Stimulated activated CD4-positive, alpha-beta T cell treated with anti-CD3 and anti-CD28 coated beads, Interleukin-15, amount 100 ng/mL, for 24 hours (primary cell): ENCODE measurements at places on chromosomes 5 and 9.

DNA sequence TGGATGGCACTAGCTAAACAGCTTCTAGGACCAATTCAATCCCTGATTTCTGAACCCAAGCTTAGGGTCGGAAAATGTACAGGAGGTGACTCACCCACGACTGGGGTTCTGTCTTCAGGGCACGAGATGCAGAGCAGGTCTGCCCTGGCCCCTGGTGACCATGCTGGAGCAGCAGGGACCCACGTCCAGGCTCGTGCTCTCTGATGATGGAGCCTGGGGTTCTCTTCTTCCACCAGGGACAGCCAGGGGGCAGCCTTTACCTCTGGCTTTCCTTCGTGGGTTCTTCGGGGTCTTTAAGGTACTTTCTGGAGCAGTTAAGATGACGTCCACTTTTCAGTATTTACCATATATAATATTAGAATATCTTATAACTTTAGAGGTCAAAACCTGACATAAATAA, 2.1 kb downstream of the CFAP77 start:
- peak; percentile 37 for DNase-seq

DNA sequence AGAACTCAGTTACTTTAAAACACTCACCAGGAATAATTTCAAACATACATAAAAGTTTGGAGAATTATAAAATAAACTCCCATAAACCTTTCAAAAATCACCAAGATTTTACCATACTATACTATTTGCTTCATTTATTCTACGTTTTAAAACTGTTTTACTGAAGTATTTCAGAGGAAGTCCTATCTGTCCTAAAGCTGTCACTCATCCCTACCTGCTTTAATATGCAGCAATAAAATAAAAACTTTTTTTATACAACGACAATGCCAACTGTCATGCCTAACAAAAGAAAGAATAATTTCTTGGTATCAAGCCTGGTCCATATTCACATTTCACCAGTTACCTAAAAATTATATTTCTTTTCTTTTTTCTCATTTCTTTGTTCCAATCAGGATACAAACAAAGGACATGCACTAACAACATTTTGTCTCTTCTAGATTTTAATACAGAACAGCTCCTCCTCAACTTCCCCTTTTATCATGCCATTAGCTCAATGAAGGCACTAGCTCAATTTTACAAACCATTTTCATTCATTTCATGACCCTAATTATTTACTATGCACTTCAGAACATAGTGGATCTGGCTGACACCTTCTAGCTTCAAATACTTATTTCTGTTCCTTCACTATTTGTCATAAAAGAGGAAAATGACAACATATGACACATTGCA, 135.2 kb downstream of the GNAQ start:
- DNase-seq, result no peak

DNA sequence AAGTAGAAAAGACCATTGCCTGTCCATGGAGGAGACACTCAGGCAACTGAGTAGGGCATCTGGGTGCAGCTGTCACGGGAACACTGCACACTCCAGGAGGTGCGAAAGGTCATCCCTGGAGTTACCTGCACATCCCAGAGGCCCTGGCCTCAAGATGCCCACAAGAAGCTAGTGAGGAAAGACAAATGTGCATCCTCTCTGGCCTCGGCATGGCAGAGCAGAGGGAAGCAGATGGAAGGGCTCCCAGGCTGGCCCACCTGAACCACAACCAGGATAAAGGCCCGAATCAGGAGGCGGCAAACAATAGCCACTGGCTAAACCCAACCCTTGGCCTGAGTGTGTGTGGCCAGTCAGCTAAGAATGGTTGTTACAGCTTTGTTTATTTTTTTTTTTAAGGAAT, 231.7 kb downstream of the SYK start:
- DNase-seq, result no peak

DNA sequence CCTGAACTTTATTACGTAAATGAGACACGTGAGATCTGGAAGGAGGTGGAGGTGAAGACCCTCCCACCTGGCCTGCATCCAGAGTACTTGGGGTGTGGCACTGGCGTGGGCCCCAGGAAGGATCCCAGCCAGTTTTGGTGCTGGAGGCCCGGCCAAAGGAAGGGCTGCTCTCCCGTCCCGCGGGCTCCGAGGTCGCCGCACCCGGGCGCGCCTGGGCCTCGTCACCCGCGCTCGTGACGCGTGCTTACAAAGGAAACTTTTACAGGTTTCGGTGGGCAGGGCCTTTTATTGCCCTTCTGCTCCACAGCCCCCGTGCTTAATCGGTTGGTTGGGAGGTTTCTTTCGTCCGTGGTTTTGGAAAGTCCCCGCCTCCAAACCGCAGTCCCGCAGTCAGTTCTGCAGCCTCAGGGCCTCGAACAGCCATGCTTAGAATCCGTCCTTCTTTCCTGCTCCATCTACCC, 29.2 kb downstream of the CDKN2A start:
- peak; percentile 74 for DNase-seq

DNA sequence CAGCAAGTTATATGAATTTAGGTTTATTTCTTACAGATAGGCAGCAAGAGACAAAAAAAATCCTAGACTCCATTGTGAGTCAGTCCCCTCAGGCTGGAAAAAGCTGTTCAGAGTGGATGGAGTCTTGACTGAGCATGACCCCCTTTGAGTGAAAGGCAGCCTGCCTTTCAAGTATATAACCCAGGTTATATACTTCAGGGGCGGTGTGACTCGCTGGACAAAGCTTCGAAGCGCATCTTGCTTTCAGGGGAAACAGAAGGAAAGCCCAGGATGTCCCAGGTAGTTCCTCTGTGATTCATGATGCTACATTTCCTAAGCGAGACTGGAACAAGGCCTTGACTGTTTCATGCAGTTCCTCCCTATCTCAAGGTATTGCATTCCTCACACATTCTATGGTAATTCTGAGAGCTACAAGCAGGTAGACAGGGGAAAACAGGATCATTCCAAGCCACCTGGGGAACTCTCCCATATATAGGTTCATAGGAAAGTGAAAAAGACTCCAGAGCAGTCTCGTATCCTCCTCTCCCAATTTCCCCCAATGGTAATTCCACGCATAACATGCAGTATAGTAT, 1244.1 kb upstream of the CDH6 start:
- no peak for DNase-seq

DNA sequence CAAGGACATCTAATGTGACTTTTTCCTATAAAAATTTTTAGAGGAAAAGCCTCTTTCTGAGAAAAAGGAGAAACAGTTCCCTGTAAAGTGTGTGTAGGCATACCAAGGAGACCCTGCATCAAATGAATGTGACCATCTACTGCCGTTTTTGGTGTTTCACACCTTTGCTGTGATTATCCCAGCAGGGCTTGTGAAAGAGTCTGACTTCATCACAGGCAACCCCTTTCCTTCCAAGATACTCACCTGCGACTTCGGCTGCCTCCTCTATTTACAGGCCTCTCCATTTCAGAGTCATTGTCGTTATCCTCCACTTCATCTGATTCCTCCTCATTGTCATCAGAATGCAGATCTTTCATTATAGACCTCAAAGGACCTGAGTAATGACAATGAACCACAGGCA, 259.1 kb downstream of the MLLT3 start:
- no peak for DNase-seq

DNA sequence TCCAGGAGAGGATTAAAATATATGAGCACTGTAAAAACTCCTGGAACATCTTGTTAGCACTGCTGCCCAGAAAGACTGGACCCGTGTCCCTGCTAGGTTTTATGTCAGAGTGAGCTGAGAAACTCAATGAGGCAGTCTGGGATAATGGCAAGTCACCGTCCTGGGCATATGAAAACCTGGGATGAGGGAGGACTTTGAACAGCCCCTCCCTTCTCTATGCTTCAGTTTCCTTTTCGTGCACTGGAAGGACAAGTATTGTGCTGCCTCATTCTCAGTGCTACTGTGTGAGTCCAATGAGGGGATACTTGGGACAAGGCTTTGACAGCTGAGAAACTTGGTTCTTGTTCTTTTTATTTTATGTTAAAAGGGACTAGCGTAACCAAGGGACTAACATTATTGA, 143.0 kb upstream of the SHB start:
- no peak for DNase-seq

DNA sequence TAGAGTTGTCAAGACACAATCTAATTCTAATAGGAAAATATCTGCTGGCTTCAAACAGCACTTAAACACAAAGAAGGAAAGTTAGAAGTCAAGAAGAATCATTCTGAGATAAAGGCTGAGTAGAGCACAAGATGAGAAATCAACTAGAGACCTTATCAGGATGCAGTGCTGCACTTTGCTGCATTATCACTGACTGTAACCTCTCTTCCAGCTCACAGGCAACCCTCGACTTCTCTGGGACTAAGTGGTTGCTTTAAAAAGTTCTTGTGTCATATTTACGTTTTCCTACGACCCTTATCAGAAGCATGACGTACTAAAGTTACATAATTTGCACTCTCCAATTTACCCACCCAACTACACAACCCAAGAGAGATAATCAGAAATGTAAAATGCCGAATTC, 176.1 kb downstream of the MLLT3 start:
- no peak for DNase-seq

DNA sequence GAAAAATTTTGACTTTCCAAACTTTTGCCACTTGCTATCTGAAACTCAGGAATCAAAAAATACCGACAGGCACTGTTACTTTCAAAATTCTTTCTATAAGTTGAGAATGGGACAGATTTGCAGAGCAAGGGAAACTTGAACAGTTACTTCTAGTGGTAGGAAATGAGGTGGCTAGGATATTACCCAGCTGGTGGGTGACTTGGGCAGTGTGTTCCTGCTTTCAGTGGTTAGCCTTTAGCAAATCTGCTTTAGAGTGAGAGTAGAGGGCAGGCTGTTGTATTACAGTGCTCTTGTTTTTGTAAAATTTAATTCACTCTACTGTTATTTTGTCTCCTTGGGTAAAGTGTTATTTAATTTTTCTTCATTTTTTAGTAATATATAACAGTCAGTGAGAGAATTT, 40.2 kb upstream of the ROPN1L start:
- DNase-seq, result no peak

GRCh38 chr5:117161718-117162335, 587.2 kb upstream of the SEMA6A start:
- no peak for DNase-seq

- no peak for DNase-seq
These were observed 24.4 kb upstream of the TAL2 start for GRCh38 chr9:105637787-105638395.

GRCh38 chr5:145280214-145280613, 554.9 kb downstream of the PRELID2 start:
- DNase-seq, result no peak

DNA sequence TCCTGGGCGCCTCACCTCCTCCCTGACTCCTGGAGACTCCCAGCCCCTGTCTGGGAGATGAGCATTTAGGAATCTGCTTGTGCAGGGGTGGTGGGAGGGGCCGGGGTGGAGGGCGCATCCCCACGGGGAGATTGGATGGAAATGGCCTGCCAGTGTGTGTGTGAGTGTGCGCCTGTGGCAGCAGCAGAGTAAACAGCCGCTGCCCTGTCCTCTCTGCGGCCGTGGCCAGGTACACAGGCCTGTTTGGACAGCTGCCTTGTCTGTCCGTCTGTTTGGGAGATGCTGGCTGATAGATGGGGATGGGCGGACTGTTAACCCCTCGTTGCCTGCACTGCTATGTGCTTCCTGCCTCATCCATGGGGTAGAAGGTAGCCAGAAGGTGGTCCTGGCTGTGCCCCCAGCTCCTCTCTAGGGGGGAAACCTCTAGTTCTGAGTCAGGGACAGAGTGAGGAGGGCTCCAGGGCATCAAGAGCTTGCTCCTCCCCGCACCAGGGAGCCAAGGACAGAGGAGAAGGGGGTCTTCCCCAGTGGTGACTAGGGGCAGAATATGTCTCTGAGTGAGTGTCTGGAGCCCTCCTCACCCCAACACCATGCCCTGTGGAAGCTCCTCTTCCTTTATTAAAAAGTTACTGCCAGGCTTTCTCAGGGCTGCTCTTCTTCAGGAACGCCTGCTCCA, 60.1 kb downstream of the LMX1B start:
- DNase-seq, result no peak

DNA sequence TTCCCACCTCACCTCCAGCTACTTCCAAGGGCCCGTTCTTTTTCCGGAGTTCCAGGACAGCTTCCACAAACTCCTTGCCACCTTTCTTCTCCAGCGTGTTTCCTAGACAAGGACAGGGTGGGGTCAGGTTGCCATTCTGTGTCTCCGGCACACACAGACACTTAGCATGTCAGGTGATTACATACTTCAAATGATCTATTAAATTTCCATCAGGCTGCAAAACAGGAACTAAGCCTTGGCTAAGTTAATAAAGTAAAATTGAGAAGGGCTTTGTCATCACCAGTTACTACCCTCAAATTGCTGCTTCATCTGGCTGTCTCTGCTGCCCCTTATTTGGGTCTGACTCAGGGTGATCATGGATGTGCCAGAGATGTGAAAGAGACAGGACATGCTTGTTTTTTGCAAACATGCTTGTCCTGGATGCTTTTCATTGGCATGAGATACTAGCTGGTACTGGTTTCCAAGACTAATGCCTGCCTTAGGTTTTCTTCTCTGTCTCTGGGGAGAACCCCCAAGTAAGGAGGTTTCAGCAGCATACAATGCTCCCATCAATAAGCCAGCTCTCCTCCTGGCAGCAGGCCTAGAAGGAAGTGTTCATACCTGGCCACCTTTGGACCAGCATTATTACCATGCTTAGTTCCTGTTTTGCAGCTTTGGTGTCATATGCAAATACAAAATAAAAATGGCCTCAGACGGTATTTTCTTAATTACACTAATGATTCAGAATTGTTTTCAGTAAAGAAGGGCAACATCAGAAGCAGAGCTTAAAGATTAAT, 52.9 kb downstream of the MACROH2A1 start:
- no peak for DNase-seq

DNA sequence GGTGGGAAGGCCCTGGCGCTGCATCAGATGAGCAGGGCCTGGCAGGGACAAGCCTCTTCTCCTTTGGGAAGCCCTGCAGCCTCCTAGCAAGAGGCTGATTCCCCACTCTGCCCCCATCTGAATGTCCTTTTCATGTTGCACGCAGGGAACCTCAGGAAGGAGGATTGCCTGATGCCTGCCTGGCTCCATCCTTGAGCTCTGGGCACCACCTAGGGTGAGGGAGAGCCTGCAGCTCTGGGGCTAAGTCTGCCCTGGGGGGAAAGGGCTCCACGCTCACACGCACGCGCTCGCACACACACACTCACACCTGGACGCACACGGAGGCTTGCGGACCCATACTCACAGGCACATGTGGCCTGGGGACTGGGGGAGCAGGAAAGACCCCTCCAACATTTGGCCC, 86.6 kb downstream of the LMX1B start:
- no peak for DNase-seq

- DNase-seq, result no peak
These were observed 325.4 kb downstream of the RFX3 start for GRCh38 chr9:3200331-3200774.

DNA sequence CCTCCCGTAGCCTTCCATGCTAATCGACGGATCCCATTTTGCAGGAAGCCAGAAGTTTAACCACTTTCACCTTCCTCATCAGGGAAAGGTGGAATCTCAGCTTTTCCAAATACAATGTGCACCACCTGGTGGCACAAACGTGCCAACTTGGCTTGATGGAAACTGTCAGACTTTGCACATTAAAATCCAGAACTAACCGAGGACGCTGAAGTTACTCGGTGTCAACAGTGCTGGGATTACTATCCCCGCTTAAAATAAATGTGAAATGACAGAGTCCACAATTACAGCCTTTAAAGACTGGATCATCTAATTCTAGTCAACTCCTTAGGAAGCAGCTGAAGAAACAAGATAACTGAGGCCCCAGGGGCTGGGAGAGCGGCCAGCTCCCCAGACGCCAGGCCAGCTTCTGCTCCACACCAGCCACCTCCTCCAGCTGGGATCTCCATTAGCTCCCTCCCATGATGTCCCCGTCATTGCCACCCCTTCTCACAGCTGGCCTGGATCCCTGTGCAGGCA, 50.1 kb upstream of the RETREG1 start:
- peak; percentile 38 for DNase-seq
